ENCODE measurements at places on chromosomes 7 and 10.
A peak's percentile ranks its signal among the peaks of the same experiment; 100 is the strongest.

GRCh38 chr10:63644418-63645142, 123.4 kb downstream of the REEP3 start:
- DNase-seq: no peak

DNA sequence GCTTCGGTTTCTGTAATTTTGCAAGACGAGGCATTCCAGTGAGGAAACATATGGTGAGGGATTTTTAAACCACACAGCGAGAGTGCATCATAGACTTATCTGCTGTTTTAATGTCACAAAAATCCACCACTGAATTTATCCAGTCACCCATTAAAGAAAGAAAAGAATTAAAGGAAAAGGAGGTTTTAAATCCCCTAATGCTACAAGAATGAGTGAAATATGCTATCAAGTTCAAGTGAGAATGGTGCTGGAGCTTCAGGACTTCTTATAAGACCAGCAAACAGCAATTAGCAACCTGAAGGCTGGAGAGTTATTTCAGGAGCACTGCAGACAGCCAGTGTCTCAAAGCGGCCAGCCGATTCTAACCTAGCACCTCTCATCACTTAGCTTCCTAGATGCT, 439.1 kb upstream of the MGMT start:
- DNase-seq: peak; percentile 47

- peak; percentile 34 for DNase-seq
These were observed 878 bp downstream of the GLRX3 start for GRCh38 chr10:130137090-130137448.

- no peak for DNase-seq
These were observed 250.9 kb downstream of the PTEN start for GRCh38 chr10:88114368-88114767.

- no peak for DNase-seq
These were observed 45.8 kb upstream of the SRRM3 start for GRCh38 chr7:76155938-76156337.

GRCh38 chr7:152984421-152984820, 224.9 kb downstream of the ACTR3B start:
- peak; percentile 16 for DNase-seq

GRCh38 chr7:28747404-28747803, 210.7 kb downstream of the TRIL start:
- DNase-seq: no peak

DNA sequence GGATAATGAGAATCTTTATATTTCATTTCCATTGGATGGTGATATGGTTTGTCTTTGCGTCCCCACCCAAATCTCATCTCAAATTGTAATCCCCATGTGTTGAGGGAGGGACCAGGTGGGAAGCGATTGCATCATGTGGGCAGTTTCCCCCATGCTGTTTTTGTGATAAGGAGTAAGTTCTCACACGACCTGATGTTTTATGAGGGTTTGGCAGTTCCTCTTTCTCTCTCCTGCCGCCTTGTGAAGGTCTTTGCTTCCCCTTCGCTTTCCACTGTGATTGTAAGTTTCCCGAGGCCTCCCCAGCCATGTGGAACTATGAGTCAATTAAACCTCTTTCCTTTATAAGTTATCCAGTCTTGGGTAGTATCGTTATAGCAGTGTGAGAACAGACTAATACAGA, 59.4 kb downstream of the MTPN start:
- no peak for DNase-seq

DNA sequence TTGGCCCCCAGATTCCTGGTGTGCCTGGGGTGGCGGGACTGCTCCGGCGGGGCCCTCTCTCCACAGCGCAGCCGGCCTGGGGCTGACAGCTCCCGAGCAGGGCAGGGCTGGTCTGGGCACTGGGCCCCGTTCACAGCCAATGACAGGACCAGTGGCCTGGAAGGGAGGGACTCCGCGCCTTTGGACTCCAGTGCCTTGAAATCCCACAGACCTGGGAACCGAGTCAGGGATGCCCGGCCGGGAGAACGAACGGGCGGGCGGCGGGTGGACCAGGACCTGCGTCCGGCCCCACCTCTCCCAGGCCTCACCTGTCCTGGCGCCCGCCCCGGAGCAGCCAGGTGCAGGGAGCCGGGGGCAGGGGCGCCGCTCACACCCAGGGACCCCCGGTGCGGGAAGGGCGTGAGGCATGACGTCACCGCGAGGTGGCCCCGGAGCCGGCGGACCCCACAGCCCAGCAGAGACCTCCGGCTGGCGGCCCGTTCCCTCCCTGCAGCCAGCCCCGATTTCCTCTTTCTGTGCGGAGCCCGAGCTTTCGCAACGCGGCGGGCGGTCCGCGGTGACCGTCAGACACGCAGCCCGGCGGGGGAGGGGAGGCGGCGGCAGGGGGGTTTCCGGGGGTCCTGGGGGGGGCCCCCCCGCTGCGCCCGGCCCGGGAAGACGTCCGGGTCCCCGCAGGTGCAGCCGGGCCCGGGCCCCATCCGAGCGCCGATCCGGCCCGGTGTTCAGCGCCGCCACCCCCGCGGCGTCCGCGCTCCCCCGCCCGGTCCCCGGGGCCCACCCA, 743 bp downstream of the ADAP1 start:
- DNase-seq: peak; percentile 26

- DNase-seq: no peak
These were observed 16.2 kb upstream of the MTPAP start for GRCh38 chr10:30365278-30365677.

- peak; percentile 79 for DNase-seq
These were observed 57.6 kb upstream of the ANAPC16 start for GRCh38 chr10:72158176-72158575.

DNA sequence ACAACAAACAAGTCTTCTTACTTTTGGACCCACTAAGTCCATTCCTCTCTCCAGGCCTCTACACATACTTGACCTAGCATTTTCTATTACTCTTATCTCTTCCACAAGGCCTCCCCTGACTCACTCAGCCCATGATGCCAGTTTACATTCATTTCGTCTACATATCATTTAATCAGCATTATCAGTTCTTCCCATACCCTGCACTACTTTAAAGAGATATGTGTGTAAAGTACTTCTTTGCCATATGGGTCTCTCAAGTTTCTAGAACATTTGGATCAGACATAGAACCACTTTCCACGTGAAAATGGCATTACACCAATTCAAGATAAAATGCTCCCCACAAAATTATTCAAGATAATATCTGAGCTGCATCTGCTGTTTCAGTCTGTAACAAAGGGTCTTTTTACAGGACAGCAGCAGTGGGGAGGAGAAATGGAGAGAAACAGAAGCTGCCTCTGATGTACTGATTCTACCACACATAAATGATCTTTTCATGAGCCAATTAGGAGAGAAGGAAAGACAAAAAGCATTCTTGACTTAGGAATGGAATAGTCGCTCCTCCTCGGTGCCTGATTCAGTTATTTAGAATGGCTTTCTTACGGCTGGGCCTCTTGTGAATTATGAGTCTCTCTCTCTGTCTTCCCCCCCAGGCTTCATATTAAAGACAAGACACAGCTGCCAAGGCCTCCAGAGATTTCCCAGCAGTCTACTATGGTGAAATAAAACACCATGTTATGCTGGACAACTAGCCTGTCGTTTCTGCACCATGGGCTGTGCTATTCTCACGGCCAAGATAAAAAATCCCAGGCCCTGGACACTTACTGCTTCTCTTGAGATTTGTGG, 46.9 kb upstream of the SEPTIN7 start:
- DNase-seq: no peak

DNA sequence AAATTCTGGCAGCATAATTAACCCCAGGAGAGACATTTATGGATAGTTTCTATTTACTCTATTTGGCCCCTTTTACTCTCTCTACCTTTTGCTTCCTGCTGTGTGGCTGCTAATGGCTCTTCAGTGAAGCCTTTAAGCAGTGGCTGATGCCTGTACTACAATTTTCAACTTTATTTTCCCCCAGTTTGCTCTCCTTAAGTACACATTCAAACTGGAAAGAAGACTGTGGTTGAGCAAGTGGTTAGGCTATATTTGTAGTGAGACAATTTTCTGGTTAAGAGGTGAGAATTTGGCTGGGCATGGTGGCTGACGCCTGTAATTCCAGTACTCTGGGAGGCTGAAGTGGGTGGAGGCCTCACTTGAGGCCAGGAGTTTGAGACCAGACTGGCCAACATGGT, 8.5 kb upstream of the RSBN1L start:
- no peak for DNase-seq

- no peak for DNase-seq
These were observed 607.5 kb downstream of the SORCS1 start for GRCh38 chr10:106557053-106557452.

DNA sequence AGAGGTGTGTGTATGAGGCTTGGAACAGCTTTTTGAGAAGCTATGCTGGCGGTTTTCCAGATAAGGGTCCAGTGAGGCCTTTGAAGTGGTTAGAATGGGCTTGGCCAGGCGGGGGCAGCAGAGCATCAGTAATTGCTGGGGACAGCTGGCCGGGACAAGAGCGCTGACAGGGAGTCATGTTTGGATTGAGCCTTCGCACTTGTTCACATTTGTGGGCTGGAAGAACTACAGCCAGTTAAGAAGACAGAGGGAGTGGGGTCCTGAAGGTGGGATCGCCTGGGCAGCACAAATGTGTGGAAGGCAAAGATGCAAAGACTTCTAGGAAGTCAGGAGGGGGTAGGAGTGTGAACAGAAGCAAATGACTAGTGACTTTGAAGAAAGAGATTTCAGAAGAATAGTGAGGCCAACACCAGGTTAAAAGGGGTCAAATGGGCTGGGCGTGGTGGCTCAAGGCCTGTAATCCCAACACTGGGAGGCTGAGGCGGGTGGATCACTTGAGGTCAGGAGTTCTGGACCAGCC, 12.7 kb upstream of the SDHAF3 start:
- DNase-seq: peak; percentile 92

GRCh38 chr7:106420210-106420609, 135.4 kb upstream of the NAMPT start:
- DNase-seq: no peak

- DNase-seq: no peak
These were observed 16.7 kb downstream of the INPP5A start for GRCh38 chr10:132554053-132554990.

GRCh38 chr10:87895430-87895829, 32.0 kb downstream of the PTEN start:
- DNase-seq: no peak

DNA sequence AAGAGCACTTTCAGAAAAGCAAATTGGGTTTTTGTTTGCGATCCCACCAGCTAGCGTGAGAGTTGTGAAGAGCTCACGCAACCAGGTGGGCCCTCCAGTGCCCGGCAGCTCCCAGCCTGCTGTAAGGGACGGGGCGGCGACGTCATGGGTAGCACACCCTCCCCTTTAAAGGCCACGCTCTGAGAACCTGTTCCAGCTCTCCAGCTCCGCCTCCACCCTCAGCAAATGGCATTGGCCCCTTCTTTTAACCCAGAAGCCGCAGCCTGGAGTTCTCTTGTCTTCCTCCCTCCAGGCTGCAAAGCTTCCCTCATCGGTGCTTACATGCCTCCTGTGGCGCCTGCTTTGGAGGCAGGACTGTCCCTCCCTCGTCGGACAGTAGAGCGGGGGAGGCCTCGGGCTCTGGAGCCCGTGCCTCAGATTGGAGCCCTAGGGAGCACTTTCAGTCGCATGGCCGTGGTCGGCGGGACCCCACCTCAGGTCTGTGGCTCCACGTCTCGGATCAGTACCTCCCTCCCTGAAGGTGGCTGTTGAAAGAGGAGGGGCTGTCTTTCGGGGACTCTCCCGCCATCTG, 32.9 kb downstream of the WIPI2 start:
- DNase-seq: no peak

- DNase-seq: no peak
These were observed 152.7 kb upstream of the NRP1 start for GRCh38 chr10:33487014-33487776.

GRCh38 chr7:126750207-126750911, 502.4 kb downstream of the GRM8 start:
- DNase-seq: no peak

- DNase-seq: no peak
These were observed 233.3 kb downstream of the LRRN3 start for GRCh38 chr7:111324228-111324627.

DNA sequence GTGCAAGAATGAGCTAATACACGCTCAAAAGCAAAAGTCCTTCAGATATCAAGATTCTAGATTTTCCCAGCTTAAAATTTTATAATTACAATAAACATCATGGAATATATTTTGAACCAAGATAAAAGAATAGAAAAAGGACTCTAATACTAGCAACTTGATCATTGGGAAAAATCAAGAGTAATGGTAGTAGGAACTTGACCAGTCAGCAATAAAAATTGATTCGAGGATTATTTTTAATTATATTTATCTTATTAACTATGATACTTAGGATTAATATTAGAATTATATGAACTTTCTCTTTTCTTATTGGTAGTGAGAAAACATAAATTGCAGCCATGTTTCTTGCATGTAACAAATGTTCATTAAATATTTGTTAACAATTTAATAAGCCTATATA, 152.0 kb downstream of the GNAI1 start:
- DNase-seq: no peak
